ENCODE measurements at places on chromosomes 16 and 17.

GRCh38 chr16:84247844-84248243, 8.0 kb upstream of the KCNG4 start:
- DNase-seq, result no peak

GRCh38 chr17:34920676-34921075, 40.6 kb downstream of the CCT6B start:
- DNase-seq, result no peak

DNA sequence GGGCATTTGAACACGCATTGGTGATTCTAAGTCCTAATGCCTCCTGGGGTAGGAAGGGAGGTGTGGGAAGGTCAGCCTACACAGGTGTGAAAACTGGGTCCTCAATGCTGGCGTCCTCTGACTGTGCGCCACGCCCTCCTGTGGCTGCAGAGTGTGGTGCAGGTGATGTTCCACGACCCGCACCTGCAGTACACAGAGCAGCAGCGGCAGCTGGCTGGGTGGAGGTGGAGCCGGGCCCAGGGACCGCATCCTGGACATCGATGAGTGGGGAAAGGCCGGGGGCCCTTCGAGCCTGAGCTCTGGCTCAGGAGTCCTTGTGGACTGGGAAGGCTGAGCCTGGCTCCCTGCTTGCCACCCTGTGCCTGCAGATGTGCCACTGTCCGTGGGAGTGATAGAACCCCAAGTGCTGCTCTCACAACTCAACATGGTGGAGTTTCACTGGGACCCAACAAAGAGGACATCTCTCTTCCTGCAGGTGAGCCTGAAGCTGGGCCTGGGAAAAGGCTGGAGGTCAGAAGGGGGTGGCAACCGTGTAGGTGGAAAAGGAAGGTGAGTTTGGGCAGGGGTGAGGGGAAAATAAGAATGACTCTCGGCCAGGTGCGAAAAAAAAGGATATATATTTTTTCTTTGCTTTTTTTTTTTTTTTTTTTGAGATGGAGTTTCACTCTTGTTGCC, 14.0 kb upstream of the STAC2 start:
- no peak for DNase-seq

GRCh38 chr16:72944757-72945485, 103.0 kb downstream of the ZFHX3 start:
- no peak for DNase-seq

GRCh38 chr16:3580686-3581085, 3.5 kb upstream of the NLRC3 start:
- DNase-seq, result no peak

DNA sequence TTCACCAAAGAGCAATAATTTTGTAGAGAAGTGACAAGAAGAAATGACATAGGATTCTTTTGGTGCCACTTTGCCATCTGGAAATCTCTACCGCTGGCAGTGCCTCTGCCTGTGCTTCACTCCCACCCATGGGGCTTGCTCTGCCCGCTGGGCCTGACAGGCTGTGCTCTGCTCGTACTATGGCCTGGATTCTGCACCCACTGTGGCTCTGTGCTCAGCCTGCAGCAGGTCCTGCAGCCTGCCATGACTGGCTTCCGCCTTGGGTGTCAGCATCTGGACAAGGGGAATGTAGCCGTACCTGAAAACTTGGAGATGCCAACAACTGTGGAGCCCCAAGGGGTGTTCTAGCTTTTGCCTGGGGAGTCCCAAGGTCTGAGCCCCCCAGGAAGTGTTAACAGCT, 792.3 kb downstream of the CDH8 start:
- no peak for DNase-seq
